ENCODE measurements at places on chromosomes 2 and 18. TPM values are rescaled to one million over a fixed set of nuclear protein-coding genes. Genes with fewer than 3 reads are reported as not detected.

DNA sequence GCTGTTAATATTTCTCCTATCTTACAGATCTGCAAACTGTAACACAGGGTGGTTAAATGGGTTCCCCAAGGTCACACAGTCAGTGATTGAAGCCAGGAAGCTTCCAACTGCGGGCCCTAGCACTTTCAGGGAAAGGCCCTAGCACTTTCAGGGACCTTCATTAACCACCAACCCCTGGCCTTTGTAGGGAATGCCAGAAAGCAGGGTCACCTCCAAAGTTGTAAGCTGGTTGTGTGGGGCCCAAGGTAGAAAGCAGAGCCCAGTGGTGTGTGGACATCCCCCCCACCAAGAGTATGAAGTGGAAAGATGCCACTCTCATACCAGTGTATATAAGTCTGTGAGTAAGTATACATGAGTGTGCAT is 4.4 kb downstream of the DLX2 start:
- DNase-seq: peak; percentile 82

- peak; percentile 69 for DNase-seq
Measured at GRCh38 chr2:234690569-234691213, 193.8 kb upstream of the ARL4C start.

- DNase-seq: peak; percentile 80
Measured at GRCh38 chr2:236769981-236770671, 200.5 kb downstream of the ACKR3 start.

DNA sequence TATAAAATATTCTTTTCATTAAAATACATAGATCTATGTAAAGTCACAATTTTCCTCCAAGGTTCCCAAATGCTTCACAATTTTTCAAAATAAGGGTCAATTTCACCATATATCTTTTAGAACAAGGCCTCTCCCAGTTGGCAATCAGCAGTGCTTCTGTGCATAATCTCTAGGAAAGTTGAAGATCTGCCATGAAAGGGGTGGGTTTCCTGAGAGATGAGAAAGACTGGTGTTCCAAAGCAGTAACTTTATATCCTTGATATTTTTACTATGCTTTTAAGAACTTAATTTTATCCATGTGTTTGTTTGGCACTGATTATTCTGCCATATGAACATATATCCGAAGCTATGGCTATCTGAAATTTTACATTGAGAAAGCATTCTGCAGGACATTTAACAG is 199.4 kb upstream of the CYP26B1 start:
- no peak for DNase-seq

- no peak for DNase-seq
Measured at GRCh38 chr2:47916412-47916811, 10.1 kb upstream of the FBXO11 start.

DNA sequence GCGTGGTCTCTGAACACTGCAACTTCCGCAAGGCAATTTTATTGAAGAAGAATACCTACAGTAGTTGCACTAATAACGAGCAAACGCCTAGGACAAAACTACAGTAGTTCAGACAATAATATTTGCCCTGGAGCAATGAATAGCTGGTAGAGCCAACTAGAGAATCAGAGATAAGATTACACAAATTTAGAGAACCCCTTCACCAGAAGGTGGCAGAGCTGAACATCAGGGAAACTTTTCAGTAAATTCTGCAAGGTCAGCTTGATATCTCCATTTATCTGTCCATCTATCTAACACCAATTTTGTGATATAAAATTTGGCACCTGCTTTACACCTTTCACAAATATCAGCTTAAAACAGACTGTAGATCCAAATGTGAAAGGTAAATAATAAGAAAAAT is 43.8 kb downstream of the CDH19 start:
- DNase-seq: no peak

DNA sequence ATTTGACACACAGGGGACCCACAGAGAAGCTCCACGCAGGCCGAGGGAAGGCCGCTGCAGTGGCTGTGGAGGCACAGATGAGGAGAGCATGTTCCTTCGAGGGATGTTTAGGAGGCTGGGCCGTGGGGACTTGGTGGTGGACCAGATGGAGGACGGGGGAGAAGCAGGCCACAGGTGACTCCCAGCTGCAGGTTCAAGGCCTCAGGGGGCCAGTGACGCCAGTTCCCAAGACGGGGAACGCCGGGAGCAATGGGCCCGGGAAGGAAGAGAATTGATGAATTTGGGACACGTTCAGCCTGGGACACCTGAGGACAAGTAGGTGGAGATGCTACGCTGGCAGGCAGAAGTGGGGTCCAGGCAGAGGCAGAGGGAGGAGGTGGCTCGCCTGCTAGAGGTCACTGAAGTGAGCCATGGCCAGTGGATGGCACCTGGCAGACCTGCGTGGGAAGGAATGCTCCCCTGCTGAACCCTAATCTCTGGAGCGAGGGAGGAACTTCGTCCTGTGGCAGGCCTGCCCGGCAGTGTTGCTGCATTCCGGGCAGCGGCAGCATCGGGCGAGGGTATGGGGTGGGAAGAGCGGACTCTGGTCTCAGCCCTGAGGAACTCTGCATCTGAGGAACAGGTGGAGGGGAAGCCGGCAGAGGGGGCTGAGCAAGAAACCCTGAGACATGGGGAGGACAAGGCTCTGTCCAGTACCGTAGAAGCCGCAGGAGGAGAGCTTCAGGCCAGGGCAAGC is 25.2 kb upstream of the HPCAL1 start:
- peak; percentile 91 for DNase-seq

- DNase-seq: no peak
Measured at GRCh38 chr2:216635171-216635570, 2.0 kb downstream of the IGFBP2 start.

DNA sequence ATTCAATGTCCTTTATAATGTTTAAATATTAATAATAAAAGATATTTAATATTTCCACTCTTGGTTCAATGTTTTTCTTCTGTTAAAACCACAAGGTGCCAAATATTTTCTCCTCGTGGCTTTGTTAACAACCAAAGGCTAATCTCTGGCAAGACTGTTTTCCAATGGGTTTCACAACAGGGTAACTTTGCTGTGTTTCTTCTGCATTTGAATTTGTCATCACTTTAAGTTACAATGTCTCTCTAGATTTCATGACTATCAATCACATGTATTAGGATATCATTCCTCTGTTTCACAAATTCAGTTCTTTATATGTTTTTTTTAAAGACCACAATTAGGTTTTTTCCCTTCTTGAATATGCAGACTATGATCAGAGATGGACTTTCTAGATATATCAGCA is 469.8 kb upstream of the ACVR2A start:
- DNase-seq: no peak

GRCh38 chr2:1618191-1618961 is 125.9 kb downstream of the PXDN start:
- peak; percentile 76 for DNase-seq

GRCh38 chr2:43450617-43451016 is 145.2 kb downstream of the THADA start:
- no peak for DNase-seq

DNA sequence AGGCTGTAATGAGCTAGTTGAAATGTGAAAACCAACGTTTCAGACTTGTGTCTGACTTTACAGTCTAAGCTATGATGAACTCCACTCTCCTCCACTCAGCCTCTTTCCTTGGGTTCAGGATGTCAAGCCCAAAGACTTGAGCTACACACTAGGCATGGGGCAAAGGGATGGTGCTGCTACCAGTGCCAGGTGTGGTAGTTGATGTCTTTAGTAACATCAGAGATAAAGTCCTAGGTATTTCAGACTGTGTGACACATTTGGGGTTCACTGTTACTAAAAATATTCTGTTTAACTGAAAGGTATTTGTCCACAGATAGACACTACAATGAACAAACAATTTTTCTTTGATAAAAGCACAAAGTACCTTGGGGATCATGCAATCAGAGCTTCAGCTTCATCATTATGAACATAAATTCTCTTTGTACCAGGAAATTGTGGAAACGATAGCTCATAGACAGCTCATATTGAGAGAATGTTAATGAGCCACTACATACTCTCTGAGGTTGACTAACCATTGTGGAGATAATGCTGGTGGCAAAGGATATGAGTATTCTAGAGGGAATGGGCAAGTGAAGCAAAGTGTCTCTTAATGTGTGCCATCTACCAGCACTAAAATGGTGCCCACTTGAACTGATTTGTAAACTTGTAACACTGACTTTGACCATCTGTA is 253.7 kb upstream of the THUMPD2 start:
- DNase-seq: peak; percentile 69

DNA sequence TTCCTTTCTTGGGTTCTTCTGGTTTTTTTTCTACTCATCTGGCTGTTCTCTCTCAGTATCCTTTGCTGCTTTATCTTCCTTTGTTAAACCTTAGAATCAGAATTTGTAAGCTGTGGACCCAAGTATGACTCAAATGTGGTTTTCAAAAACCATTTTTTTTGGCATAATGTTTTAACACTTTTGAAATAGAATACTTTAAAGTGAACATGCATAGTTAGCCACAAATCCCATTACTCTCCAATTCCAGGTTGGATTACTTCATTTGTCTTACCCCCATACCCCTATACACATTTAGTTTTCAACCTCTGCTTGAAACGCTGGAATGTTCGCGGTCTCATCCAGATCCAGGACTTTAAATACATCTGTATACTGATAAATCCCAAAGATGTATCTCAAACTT is 29.1 kb downstream of the ALMS1 start:
- DNase-seq: no peak

GRCh38 chr18:62925031-62925688 is 209.8 kb downstream of the PHLPP1 start:
- DNase-seq: peak; percentile 54

- DNase-seq: no peak
Measured at GRCh38 chr18:52764316-52764715, 424.3 kb downstream of the DCC start.

- DNase-seq: no peak
Measured at GRCh38 chr2:71830497-71831192, 317.0 kb downstream of the CYP26B1 start.

DNA sequence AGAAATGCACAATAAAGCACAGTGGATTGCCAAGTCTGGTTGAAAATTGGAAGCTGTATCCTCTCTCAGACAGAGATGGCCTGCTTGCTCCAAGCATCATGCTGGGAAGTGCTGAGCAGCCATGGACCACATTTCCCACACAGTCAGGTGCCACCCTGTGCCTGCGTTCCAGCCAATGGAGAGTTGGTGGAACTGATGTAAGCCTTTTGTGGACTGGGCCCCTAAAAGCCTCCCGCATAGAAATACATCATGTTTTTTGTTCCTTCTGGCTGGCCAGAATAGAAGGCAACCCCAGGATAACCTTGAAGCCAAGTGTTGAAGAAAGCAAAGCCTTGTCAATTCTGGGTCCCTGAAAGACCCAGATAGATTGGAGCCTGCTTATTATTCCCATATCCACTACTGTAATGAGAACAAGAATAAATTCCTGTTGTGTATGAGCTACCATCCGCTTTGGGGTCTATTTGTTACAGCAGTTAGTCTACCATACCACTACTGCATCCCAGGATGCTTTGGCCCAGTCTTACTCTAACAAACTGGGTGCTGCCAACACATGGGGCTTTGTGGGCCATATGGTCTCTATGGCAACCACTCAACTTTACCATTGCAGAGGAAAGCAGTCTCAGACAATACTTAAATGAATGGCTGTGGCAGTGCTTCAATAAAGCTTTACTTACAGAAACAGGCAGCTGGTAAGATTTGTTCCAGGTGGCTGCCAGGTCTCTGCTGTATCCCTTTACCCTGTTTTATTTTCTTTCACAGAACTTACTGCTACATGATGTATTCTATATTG is 65.4 kb downstream of the POLE4 start:
- no peak for DNase-seq

DNA sequence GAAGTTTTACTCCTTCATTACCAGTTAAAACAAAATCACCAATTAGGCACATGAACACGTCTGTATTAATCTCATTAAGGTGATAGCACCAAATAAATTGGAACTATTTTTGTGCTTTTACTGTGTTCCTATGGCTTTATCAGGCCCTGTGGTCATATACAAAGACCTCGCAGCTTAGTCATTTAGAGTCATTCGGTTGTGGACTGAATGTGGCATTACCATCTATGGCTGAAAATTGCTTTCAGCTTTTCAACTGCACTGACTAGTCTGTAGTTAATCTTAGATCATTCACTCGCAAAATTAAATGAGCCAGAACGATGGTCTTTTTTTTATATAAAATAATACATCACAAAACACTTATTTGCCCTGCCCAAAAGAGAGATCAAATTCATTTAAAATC is 601.7 kb downstream of the NR4A2 start:
- DNase-seq: no peak

GRCh38 chr18:9172506-9173127 is 36.0 kb downstream of the ANKRD12 start:
- DNase-seq: no peak

GRCh38 chr2:155010925-155011324 is 312.4 kb downstream of the KCNJ3 start:
- peak; percentile 2 for DNase-seq

GRCh38 chr2:113089916-113090315 is 22.1 kb downstream of the IL1F10 start:
- DNase-seq: no peak

DNA sequence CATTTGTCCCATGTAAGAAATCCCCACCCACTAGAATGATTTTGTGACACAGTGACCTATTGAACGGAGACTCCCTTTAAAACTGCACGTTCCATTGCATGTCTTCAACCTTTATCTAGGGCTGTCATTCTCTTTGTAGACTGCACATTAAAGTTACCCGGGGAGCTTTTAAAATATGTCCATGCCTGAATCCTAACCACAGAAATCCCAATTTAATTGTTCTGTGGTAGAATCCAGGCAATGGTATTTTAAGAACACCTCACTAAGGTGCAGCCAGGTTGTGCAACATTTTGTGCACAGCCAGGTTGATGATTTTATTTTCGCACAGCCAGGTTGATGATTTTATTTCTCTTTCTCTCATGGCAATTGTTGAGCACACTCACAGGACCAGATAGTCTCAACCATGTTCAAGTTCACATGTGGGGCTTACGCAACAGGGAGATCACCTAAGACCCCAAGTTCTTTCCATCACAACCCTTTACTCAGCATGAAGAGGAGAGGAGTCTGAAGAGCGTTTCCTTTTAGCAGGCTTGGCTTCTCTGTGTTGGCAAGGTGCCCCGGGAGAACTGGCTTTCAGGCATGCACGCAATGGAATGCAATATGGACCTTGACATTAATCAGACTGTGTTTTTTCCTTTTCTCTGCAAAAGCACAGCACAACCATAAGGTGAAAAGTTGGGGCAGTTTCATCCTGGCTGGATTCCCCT is 467.3 kb upstream of the ETAA1 start:
- no peak for DNase-seq

The PDE11A gene
- 0.36 TPM for total RNA-seq

The GREB1L gene
- 0.36 TPM for total RNA-seq

The FNDC4 gene
- total RNA-seq: 21.4 TPM

The SNTG2 gene
- 2.1 TPM for total RNA-seq

The CCDC150 gene
- 8.5 TPM for total RNA-seq

The LCT gene
- under 0.01 TPM for total RNA-seq

The VWC2L gene
- total RNA-seq: not detected

The GLI2 gene
- 3.8 TPM for total RNA-seq

The FSHR gene
- total RNA-seq: 0.29 TPM

The TMEM247 gene
- not detected for total RNA-seq

The CGREF1 gene
- total RNA-seq: 6.8 TPM

The FZD7 gene
- 64.8 TPM for total RNA-seq

The CIB4 gene
- not detected for total RNA-seq

The GPR39 gene
- total RNA-seq: 3.6 TPM
